Right ventricle myocardium inferior (tissue), 1 donor: ENCODE measurements at places on chromosomes 5 and 9. TPM values are rescaled to one million over a fixed set of nuclear protein-coding genes. Genes with fewer than 3 reads are reported as not detected.

GRCh38 chr5:180487556-180487955 lies 6.6 kb upstream of the CNOT6 start:
- DNase-seq = no peak

DNA sequence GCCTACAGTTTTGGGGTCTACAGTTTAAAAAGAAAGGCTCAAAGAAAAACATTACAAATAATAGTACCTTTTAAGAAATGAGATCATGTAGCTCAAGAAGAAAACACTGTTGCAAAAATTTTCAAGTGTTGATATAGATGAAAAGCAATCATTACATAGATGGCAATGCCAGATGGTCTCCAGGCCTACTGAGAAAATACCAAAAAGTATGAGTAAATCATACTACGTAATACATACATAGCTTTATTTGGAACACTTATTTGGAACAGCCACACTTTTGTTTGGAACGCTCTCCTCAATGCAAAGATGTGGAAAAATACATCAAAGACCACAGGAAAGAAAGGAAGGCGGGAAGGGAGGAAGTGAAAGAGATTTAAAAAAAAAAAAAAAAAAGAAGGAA lies 44.1 kb downstream of the MARCHF11 start:
- no peak for DNase-seq

- DNase-seq = no peak
These were observed 87.4 kb downstream of the ERCC6L2 start for GRCh38 chr9:95962936-95963335.

STKLD1 gene
- 0.27 TPM for total RNA-seq

MRPL36 gene
- total RNA-seq = 62.3 TPM

- DNase-seq = no peak
These were observed 365.2 kb upstream of the TUSC1 start for GRCh38 chr9:26043431-26043830.

DNA sequence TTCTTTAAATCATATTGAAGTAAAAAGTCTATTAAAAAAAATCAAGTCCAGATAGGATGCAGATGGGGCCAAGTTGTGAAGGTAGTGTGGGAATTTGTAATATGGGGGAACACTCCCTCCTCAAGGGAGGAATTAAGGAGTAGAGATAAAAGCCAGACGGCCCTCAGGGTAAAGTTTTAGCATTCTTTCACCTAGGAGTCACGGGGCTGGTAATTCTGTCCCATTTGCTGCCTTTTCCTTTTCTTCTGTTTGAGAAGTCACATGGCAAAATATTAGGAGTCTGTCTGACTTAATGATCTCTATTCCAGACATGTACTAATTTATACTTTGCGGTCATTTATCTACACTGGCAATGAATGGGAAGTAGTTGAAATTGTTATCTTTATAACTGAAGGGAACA lies 61.9 kb downstream of the SNX24 start:
- no peak for DNase-seq

DNA sequence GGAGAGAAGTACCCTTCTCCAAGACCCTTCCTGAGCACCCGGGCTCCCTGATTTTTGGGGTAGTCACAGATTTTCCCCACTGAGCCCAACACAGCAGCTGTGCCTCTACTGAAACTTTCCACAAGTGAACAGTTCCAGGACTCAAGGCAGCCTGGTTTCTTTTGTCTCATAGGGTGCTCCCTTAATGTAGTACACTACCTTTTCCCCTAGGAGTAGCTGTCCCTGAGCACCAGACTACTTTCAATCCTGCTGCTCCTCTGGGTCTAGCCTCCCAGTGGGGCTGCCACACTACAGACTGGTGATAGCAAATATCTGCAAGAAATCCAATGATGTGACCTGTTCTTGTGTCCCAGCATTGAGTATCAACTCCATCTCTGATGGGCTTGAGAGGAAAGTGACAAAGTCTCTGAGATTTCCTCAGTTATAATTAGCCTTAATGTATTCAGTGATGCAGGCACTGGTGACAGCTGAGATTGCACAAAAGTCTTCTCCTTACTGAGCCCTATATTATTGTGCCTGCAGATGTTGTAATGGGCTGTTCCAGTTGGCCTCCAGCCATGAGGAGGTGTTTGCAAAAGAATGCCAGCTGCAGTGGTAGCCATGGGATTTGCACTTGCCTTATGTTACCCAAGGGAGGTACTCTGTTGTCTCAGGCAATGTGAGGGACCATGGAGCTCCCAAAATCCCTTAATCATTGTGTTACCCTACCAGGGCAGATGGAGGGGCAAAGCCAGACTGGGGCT lies 1802.5 kb downstream of the EFNA5 start:
- DNase-seq = no peak

SOHLH1 gene
- total RNA-seq = not detected

LEAP2 gene
- 1.1 TPM for total RNA-seq

DNA sequence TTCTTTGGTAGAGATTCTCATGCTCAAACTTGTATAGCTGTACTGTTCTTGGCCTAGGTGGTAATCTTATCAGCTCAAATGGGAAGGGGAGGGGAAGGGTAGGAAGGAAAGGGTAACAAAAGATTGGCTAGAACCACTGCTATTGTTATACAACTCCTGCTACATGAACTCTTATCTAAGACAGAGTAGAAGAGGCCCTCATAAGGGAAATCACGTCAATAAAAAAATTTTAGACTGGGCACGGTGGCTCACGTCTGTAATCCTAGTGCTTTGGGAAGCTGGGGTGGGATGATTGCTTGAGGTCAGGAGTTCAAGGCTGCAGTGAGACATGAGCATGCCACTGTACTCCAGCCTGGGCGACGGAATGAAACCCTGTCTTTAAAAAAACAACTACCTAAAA lies 15.9 kb downstream of the STOM start:
- no peak for DNase-seq

- DNase-seq = no peak
These were observed 1.9 kb downstream of the PJA2 start for GRCh38 chr5:109407913-109408312.

GRCh38 chr5:167993771-167994170 lies 297.7 kb upstream of the WWC1 start:
- DNase-seq = no peak

DNA sequence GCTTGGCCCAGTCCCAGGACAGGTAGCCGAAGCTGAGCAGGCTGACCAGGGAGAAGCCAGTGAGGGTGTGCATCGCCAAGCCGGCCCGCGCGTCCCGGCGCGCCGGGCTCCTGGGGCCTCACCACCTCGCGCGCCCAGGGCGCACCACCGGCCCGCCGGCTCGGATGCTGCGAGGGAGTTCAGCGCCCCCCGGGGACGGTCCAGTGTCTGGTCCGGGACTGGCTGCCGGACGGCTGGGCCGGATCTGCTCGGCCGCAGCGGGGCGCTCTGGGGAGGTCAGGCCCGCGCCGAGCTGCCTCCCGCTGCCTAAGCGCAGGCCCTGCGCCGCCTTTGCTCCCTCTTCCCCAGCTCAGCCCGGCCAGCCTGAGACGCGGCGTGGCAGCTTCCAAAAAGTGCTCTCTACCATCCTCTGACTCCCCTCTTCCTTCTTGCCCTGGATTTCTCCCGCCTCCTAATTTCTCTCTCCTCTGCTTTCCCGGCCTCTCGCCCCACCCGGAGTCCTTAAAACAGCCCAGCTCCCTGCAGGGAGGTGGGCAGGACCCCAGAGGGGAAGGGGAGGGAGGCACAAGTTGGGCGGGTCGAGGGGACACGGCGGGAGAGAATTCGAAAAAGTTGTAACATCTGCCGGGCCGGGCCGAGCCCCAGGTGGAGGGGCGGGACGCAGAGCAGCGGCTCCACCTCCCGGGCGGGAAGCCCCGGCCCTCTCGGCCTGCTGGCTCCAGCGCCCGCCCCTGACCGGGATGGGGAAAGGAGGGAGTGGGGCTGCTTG lies at the start of gene ARSI:
ARSI (minus strand) TSS at position 605 of the 769 bp plus-strand sequence; CDS start at position 73, 532 bp downstream.
- no peak for DNase-seq

POC5 gene
- 3.0 TPM for total RNA-seq

DNA sequence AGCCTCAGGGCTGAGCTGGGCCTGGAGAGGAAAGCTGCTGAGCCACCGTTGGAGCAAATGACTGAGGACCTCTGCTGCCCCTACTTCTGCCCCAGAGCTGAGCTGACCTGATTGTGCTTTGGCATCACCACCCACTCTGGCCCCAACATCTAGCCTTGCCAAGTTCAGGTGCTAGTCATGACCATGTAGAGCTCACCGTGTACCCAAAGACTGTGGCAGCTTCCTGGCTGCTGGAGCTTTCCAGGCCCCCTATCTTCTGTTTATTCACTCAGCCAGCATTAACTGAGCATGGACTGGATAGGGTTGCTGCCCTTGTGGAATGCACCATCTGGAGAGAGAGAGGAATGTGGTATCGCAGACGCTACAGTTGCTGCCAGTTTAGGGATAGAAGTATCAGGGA lies 49.1 kb downstream of the JADE2 start:
- peak; percentile 47 for DNase-seq

FST gene
- total RNA-seq = 10.6 TPM

DNA sequence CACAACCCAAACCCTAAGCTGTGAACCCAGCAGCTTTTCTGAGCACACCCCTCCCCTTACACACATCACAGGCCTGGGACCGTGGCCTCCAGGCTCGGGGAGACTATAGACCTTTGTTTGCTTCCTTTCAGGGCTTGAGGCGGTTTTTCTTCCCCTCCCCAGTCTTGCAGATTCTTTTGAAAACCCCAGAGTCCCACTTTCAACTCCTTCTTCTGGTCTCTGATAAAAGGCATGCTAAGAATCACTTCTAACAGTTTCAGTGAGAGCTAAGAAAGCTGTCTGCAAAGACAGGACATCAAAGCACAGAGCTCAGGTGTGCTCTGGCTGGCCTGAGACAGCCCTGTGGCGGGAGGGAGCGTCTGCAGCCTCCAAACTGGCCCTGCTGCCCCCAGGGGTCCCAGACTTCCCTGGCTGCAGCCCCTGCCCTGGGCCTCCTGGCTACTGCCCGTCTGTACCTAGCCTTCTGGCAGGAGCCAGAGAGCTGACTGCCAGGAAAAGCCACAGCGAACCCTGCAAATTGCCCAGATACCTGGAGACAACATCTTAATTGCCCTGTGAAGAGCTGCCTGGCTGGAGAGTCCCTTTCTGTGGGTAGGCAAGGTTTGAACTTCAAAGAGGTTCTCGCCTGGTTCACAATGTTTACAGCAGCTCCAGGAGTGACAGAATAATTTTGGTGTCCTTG lies 138.9 kb downstream of the GADD45G start:
- DNase-seq = no peak

DNA sequence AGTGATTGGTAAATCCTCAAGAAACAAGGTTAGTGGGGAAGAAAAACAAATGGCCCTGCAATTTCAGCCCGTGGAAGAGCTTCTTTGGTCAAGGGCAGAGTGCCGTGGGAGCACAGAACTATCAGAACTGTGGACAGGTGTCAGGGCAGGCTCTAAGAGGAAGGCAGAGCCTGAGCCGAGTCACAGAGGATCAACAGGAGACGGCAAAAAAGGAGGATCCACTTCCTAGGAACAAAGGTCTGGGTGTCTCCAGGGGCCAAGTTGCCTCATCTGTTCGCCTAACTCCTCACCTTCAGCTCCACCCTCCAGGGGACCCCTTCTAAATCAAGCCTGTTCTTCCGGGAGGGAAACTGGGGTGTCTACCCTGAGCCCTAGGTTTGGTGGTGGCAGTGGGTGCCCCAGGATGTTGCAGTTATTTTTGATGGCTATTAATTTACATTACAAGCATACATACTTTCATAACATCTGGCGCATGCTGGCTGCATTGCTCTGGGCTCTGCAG lies 88.0 kb downstream of the FEM1C start:
- no peak for DNase-seq

ESM1 gene
- total RNA-seq = 0.19 TPM

DNA sequence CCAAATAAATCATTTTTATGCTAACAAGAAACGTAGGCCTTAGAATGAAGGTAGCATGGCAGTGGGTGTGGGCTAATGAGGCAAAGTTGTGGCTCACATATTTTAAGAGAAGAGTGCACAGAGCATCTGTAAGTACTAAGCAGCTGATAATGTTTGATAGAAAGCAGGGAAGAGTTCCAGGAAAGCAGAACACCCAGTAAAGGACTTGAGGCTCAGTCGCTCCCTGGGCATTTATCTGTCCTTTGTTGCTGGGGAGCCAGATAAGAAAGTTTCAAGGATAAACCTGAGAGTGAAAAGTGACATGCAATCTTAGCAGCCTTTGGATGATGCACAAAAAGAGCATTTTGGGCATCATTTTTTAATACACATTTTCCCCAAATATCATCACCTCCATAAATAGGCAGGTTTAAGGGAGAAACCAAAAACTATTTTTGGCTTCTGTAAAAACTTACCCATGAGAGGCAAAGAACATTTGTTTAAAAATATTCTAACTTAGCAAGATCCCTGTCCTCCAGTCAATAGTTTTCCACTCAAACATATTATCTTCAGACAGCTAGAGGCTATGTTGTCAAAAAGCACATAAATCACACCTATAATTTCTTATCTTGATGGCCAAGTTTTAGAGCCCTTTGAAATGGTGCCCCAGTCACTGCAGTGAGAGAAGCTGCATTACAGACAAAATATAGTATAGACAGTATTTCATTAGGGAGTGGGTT lies 3.4 kb downstream of the FREM1 start:
- DNase-seq = no peak

DNA sequence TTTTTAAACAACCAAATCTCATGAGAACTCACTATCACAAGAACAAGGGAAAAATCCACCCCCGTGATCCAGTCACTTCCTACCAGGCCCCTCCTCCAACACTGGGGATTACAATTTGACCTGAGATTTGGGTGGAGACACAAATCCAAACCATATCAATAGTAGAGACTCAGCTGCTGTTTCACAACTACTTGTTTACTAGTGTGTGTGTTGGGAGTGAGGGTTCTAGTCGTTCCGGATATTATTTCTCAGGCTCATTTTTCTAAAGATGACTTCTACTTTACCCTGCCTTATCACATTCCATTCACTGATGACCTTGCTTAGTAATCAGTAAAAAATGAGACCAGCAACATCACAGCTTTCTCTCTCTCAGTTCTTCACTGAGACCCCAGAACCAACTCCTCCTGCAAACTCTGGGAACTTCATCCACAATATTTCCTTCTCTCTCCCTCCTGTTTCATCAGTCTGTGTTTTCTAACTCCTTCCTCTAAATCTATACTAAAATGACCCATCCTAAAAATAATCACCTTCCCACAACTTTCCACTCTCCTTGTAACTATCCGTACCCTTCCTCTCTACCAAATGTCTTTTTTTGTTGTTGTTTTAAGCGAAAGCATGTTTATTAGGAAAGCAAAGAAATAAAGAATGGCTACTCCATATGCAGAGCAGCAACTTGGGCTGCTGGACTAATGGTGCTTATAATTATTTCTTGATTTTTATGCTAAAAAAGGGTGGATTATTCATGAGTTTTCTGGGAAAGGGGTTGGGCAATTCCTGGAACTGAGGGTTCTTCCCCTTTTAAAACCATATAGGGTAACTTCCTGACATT lies 121.5 kb upstream of the SPRY4 start:
- no peak for DNase-seq

- no peak for DNase-seq
These were observed 33.4 kb upstream of the BARHL1 start for GRCh38 chr9:132548751-132549640.

GHR gene
- 14.7 TPM for total RNA-seq
